ENCODE measurements at places on chromosomes 7 and 10.

- DNase-seq = no peak
These were observed 119.1 kb downstream of the CUBN start for GRCh38 chr10:17010363-17011145.

GRCh38 chr10:75755528-75755927, 324.1 kb downstream of the LRMDA start:
- no peak for DNase-seq

DNA sequence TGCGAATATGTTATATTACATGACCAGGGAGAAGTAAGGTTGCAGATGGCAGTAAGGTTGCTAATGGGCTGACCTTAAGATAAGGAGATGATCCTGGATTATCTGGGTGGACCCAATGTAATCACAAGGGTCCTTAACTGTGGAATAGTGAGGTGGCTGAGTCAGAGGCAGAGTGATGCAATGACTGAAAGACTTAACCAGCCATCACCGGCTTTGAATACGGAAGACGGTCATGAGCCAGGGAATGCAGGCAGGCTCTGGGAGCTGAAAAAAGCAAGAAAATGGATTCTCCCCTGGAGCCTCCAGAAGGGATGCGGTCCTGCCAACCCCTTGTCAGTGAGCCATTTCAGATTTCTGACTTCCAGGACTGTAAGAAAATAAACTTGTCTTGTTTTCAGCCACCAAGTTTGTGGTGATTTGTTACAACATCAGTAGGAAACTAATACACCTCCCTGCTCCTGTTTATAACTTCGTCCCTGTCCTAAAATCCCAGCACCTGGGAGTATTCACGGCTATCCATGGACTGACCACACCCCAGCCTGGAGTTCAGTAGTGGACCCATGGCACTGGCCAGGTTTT, 4.6 kb upstream of the C10orf95 start:
- DNase-seq = no peak

DNA sequence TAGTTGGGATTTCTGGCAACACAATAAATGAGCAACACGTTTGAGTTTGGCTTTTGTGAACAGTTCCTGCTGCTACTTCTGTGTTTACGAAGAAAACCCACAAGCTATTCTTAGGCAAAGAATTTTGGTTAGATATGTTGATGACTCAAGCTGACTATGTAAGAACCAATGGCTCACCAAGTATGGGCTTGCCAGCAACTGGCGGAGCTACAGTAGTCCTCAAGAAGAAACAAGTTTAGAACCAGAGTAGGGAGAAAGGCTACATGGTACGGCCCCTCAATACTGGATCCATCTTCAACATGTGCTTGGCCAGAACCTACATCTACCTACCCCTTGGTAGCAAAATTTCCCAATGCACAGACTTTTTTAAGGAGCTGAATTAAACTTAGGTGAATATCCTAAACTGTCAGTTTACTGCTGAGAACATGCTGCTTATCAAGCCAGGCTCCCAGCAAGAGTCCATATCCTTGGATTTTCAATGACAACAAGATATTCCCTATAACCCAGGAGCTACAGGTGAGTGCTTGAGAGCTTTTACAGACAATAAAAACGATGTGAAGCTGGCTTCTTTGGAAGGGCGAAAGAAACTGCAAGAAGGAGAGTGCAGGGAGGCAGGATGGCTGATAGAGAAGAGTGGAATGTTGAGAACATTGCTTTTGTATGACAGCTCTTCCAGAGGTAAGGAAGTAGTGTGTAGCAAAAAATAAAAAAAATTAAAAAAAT, 74.3 kb upstream of the ASAH2 start:
- DNase-seq = no peak

GRCh38 chr10:125017547-125018298, 75.8 kb downstream of the ZRANB1 start:
- no peak for DNase-seq

DNA sequence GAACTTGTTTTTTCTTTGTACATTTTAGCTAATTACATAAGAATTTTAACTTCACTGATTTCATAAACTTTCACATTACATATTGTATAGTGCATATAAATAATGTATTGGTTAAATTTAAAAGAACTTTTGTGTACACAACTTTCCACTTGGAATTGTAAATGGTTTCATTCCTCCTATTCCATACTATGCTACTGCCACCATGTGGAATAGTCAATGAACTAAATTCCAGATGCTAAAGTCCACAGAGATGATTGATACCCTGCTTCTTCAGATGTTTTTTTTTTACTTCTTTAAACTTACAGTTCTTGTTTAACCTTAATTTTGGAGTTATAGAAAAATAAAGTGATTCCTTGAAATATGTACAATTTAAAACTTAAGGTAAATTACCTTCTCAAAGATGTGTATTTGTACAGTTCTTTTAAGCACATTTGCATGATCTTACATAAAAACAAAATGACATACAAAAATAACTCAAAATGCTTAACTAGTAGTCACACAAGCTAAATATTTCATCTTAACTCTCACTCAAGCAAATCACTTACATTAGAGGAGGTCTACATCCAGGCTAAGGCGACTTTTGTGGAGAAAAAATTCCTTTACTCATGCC, 247.6 kb upstream of the HGF start:
- DNase-seq = no peak

DNA sequence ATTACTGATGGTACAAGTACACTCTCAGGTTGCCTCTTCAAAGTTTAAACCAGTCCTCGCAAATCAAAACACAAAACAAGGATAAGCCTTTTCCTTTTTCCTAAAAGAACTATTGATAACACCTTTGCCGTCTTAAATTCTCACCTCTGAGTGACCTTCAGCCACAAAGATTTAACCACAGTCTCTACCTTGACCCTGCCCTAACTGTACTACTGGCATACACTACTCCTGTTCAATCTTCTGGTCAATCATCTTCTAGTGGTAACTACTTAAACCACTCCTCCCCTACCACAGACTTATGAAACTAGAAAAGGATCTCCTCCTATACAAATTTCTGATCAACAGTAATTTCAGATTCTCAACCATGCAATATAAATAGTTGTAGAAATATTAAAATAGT, 15.1 kb downstream of the UPF2 start:
- no peak for DNase-seq

- no peak for DNase-seq
These were observed 184.0 kb upstream of the INHBA start for GRCh38 chr7:41886901-41887311.

DNA sequence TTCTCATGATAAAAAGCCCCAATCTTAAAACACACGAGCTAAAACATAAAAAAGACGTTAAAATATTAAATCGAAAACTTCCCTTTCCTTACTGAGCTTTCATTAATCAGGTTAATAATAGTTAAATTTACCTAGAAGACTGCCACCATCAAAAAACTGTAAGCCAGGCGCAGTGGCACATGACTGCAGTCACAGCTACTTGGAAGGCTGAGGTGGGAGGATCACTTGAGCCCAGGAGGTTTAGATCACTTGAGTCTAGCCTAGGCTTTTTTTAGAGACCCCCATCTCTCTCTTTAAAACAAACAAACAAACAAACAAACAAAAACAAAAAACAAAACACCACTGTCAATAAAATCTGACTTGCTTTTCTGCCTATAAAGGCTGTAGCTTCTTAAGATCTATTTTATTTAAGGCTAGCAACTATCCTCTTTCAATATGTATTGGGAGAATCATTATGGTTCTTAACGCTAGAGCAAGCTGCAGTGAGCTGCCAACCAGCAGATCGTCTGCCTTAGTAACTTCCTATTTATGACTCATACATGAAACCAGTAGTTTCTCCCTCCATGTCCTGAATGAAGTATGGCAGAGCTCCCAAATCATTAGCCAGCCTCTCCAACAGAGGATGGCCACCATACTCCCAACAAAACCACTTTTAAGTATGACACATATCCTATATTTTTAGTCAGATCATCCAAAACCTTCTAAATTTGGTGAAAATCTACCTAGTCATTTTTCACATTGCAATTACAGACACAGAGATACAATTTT, 163.7 kb downstream of the SRPK2 start:
- DNase-seq = no peak

Measured in activated CD4-positive, alpha-beta T cell treated with anti-CD3 and anti-CD28 coated beads, Interleukin-2, amount 50 U/mL, for 24 hours (primary cell).